Thymus (tissue), 14 donors: ENCODE measurements at places on chromosomes 2 and 18.

- H3K36me3 ChIP-seq: no peaks in the 10 kb centered on the region
- H3K4me3 ChIP-seq: no peak overlapping the region
- peaks cover 42% of the 10 kb centered on the region for H3K27me3 ChIP-seq
- no peak for DNase-seq
- H3K27ac ChIP-seq: no peak overlapping the region
These were observed 780 bp downstream of the SRD5A2 start for GRCh38 chr2:31579996-31580320.

- no peak overlapping the region for H3K4me3 ChIP-seq
- no peaks in the 10 kb centered on the region for H3K36me3 ChIP-seq
- DNase-seq: no peak
- H3K4me1 ChIP-seq: no peaks in the 10 kb centered on the region
These were observed 239.8 kb downstream of the CALCRL start for GRCh38 chr2:187208199-187208785.

DNA sequence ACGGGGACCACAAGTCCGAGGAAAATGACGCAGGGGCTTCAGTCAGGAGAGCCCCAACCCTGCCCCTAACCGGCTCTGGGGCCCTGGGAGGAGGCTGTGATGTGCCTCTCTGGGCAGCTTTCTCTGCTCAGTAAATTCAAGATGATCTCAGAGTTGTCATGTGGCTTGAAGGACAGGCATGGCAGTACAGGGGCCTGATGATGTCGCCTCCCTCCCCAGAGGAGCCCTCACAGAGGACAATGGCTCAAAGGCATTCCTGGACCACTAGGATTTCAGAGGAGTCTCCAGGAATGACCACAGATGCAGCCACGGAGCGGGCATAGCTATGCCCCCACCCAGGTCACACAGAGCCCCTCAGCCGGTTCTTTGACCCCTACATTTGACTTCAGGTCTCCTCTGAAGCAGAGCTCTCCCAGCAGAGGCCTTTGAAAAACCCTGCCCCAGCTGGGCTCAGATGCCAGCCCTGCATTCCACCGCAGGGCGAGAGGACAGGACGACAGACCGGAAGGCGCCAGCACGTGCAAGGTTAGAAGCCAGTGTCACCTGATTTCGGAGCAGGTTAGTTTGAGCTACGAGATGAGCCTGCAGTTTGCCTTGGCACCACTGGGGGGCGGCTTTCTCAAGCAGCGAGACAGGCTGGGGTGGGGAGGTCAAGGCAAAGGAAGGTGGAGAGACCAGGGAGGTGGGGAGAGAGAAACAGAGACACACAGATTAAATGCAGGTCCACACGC, 39.2 kb downstream of the BIN1 start:
- peaks cover 26% of the 10 kb centered on the region for H3K36me3 ChIP-seq
- DNase-seq: peak; percentile 73
- no peaks in the 10 kb centered on the region for H3K27me3 ChIP-seq
- H3K4me1 ChIP-seq: no peaks in the 10 kb centered on the region
- H3K4me3 ChIP-seq: no peak overlapping the region
- no peak overlapping the region for H3K27ac ChIP-seq

DNA sequence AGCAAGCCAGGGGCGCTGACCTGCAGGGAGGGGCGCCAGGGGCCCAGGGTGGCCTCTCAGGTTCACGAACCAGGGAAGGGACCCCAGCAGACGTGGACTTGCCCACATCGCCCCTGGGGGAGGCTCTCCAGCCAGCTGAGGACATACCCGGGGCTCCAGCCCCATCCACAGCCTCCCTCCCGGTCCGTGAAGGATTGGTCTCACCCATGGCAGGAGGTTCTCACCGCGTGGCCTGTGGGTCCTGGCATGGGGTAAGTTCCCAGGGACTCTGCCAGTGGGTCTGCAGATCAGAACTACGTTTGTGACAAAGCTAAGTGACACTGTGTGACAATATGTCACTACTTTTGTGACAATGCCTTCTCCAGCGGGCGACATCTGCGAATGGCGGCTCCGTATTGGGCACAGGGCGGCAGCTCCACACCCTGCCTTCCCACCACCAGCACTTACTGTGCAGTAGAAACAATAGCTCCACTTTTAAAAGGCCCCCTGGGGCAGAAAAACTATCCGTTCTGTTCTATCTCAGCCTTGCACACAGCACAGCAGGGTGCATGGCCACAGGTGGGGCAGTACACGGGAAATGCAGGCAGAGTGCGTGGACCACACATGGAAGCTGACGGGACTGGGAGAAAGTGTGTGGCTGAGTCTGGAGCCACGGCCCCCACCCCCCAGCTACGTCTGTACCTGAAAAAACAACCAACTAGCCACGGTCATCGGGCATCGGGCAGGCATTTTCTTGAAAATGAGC, 65.2 kb upstream of the CTDP1 start:
- H3K36me3 ChIP-seq: no peaks in the 10 kb centered on the region
- no peak for DNase-seq
- H3K27ac ChIP-seq: no peak overlapping the region
- no peak overlapping the region for H3K4me3 ChIP-seq
- H3K4me1 ChIP-seq: no peaks in the 10 kb centered on the region
- H3K27me3 ChIP-seq: peaks cover 14% of the 10 kb centered on the region

DNA sequence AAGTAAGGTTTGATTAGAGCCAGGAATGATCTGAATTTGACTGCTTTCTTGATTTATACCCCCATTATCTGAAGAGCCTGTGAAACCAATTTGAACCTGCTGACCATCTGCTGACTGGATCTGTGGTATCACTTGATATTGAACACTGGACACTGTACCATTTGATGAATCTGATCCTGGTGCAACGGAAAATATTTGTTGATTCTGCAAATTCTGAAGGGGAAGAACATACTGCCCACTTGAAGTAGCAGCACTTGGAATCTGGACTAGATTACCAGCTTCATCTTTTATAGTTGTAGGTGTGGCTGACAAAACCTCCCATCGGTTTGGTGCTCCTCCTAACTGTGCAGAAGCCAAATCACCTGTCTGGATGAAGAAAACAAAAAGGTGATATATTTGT, 9.3 kb downstream of the SP3 start:
- H3K4me1 ChIP-seq: peaks cover 4% of the 10 kb centered on the region
- H3K27ac ChIP-seq: no peak overlapping the region
- no peak for DNase-seq
- no peak overlapping the region for H3K4me3 ChIP-seq

- no peak overlapping the region for H3K27ac ChIP-seq
These were observed 50.5 kb downstream of the CCDC85A start for GRCh38 chr2:56234241-56234640.

GRCh38 chr2:176088048-176088936, 4.2 kb upstream of the HOXD13 start:
- no peak overlapping the region for H3K27ac ChIP-seq
- no peak overlapping the region for H3K4me3 ChIP-seq
- peaks cover 12% of the 10 kb centered on the region for H3K4me1 ChIP-seq
- DNase-seq: no peak

DNA sequence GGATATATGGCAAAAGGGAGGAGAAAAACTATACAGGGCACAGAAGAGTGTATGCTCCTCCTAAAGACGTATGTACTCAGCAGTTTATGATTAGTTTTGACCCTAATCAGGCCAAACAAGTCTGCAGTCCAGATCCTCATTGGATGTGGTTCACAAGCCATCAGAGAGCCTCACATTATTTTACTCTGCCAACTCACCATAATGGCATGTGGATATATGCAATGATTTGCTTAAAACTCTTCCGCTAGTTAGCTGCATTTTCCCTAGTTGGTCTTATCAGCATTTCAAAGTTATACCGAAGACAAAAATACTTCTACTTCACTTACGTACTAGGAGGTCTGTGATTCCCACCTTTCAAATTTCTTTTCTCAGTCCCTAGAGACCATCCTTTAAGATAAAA, 198.4 kb downstream of the CMPK2 start:
- H3K36me3 ChIP-seq: no peaks in the 10 kb centered on the region
- no peak for DNase-seq
- no peaks in the 10 kb centered on the region for H3K4me1 ChIP-seq
- no peak overlapping the region for H3K27ac ChIP-seq

DNA sequence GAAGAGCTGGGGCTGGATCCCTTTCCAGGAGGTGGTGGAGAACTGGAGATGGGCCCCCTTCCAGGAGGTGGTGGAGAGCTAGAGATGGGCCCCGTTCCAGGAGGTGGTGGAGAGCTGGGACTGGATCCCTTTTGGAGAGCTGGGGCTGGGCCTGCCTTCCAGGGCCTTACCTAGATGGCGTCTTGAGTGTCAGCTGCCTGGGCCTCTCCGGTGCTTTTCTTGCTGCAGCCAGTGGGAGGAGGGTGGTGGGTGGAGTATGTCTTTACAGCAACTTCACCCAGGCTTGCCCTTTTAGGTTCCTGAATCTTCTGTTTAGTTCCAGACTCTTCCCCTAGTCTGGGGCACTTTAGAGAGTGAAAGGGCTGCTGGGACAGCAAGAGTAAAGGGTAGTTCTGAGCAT, 19.1 kb upstream of the TXNDC2 start:
- no peak overlapping the region for H3K27ac ChIP-seq
- no peak overlapping the region for H3K4me3 ChIP-seq
- no peaks in the 10 kb centered on the region for H3K36me3 ChIP-seq
- no peak for DNase-seq
- H3K27me3 ChIP-seq: no peaks in the 10 kb centered on the region
- H3K4me1 ChIP-seq: peaks cover 15% of the 10 kb centered on the region

DNA sequence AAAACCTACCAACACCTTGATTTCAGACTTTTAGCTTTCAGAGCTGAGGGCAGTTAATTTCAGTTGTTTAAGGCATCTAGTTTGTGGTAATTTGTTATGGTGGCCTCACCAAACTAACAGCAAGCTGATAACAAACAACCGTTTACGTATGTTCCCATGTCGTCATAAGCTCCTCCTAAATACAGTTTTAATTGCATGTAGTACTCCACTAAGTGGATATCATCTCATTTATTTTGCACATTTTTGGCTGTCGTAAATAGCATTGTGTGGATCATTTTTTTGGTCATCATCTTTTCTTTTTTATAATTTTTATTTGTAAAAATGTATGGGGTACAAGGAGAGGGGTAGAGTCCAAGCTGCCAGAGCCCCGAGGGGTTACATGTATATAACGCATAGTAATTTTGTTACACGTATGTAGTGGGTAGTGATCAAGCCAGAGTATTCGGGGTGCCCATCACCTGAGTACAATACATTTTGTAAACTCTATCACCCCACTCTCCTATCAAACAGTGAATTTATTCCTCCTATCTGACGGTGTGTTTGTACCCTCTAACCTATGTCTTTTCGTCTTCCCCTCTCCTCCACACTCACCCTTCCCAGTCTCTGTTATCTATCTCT, 89.2 kb upstream of the MYCN start:
- no peak for DNase-seq
- no peaks in the 10 kb centered on the region for H3K27me3 ChIP-seq
- H3K36me3 ChIP-seq: no peaks in the 10 kb centered on the region
- no peak overlapping the region for H3K4me3 ChIP-seq

GRCh38 chr2:27097341-27097740, 10.8 kb downstream of the KHK start:
- no peaks in the 10 kb centered on the region for H3K36me3 ChIP-seq
- no peaks in the 10 kb centered on the region for H3K27me3 ChIP-seq
- DNase-seq: no peak
- peaks cover 11% of the 10 kb centered on the region for H3K4me1 ChIP-seq

DNA sequence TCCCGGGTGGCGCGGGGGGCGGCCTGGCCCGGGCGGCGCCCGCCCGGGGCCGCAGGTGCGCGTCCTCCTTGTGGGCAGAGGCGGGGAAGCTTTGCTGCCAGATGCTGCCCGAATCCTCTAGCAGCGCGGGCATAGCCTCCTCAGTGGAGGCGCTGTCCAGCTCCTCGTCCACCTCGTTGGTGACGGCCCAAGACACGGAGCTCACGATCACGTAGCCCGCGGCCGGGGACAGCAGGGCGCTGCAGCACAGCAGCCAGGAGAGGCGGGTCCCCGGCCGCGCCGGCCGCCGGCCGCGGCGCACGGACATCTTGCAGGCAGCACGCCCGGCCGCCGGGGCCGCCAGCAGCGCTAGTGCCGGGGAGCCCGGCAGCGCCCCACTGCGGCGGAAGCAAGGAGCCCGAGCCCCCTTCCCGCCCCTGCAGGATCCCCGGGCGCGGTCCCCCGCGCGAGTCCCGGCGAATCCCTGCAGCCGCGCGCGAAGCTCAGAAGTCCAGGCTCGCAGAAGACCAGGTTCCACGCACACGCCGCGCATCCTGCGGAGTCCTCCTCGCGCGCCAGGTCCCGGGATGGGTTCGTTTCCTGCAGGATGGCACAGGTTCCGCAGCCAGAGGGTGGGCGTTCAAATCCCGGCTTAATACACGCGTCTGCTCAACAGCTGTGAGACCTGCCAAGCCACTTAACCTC, at the start of gene CREG2:
TSS of gene CREG2 (minus strand) at position 353 of the 684 bp plus-strand sequence. CDS start at position 307, 46 bp downstream.
- H3K4me3 ChIP-seq: peak within 1 kb of the TSS; percentile 16
- H3K36me3 ChIP-seq: no peaks in the 10 kb centered on the region
- no peak for DNase-seq
- no peak within 1 kb of the TSS for H3K27ac ChIP-seq

DNA sequence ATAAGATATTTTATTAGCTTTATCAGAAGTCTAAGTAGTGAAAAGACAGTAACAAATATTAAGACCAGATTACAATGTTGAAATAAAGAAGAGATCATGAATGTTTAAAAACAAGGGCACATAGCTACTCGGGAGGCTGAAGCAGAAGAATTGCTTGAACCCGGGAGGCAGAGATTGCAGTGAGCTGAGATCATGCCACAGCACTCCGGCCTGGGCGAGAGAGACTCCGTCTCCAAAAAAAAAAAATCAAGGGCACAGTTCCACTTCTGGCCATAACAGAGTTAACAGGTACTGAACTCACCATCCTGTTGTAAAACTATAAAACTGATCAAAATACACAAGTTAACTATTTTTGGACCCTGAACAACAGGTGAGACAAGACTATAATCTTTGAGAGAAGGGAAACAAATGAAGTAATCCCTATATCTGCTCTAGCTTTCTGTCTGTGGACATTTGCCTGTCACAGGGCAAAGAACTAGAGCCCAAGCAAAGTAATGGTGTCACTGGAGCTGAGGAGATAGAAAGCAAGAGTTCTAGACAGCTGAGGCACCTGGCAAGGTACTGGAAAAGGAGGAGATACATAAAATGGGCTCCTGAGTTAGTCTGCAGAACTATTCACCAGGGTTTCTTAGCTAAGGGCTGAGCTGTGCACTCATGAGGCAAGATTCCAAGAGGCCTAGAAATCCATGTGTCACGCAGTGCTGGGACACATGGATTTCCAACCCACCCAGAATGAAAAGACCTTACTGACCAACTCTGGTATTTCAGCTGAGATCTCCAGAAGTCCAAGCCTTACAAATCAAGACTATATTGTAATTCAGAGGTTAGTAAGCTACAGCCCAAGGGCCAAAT, 15.2 kb downstream of the MMADHC start:
- no peaks in the 10 kb centered on the region for H3K27me3 ChIP-seq
- H3K36me3 ChIP-seq: peaks cover 59% of the 10 kb centered on the region
- H3K4me1 ChIP-seq: no peaks in the 10 kb centered on the region
- H3K4me3 ChIP-seq: no peak overlapping the region
